ENCODE measurements at places on chromosomes 3 and 15.

DNA sequence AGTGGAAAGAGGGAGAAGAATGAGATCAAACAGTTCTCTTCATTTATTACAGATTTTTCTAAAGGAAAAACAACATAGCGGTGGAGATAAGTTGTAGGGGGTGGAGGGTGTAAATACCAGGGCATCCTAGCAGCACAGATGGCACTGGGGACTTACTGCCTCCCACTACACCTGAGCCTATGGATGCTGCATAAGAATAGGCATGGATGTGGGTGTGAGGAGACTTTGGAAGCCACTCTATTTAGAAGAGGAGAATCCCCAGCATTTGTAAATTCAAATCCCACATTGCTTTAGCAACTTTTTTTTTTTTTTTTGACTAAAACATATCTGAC is 27.4 kb upstream of the IL1RAP start:
- no peak for DNase-seq

- no peak for DNase-seq
Observed at GRCh38 chr3:175246766-175247165, 387.6 kb downstream of the NAALADL2 start.

GRCh38 chr3:46508850-46509591 is 11.2 kb downstream of the RTP3 start:
- DNase-seq = no peak

DNA sequence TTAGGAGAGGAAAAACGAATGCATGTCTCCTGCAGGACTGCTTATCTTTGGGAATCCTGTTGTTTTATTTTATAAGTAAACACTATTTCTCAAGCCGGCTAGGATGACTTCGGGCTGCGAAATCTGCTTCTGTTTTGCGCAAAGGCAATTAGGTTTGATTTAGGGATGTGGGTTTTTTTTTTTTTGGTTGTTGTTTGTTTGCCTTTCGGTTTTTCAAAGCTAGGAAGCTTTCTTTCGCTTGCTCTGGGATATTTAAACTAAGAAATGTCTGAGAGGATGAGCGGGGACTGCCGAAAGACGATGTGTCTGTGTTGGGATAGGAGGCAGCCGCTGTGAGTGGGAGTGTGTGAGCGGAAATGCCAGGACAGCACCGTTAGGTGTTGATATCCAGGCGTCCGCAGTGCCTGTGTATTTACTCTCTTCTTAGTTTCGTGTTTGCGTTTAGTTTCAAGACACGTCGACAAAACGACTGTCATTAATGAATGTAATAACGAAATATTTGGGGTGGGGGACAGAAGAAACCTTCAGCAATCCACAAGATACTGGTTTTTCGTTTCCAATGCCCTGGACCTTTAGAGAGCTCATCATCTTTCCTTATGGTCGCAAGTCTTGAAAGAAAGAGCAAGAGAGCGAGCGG is 604 bp downstream of the ISL2 start:
- no peak for DNase-seq

GRCh38 chr15:25249236-25250010 is 189.4 kb downstream of the UBE3A start:
- DNase-seq = no peak

GRCh38 chr3:14386254-14386653 is 16.2 kb upstream of the SLC6A6 start:
- no peak for DNase-seq

- DNase-seq = no peak
Observed at GRCh38 chr15:53218666-53219580, 428.8 kb upstream of the ONECUT1 start.

DNA sequence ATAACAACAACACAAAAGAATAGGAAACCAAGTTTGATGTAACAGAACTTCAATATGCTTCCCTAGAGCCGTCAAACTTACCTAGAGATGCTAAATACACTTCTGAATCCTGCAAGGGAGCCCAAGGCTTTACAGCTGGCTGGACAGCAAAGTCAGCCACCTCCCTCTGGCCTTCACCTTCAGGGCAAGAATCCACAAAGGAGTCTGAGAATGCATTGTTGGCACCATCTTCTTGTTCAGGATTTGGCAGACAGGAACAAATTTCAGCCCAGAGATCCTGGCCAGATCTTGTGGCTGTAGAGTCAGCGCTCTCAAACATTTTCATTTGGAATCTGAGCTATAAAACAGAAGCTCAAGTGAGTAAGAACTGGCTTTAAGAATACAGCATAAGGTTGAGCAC is 2.2 kb downstream of the CCDC32 start:
- DNase-seq = no peak
